ENCODE measurements at places on chromosomes 2 and 18.

DNA sequence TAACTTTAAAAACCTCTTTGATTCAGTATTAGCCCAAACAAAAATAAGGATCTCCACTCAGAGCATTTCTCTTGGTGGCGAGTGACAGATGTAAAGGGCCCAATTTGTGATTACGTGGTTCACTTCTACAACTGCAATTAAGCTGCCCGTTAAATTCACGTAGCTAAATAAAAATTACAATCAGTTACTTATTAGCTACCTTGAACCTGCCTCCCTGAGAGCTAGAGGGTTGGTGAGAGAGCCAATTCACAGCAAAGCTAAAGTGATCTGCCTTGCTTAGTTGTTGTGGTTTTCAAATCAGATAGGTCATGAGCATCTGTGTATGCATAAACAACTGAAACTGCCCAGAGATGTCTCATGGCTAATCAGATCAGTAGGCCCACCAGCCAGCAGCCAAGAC lies 156.7 kb downstream of the RNF152 start:
- DNase-seq: no peak

GRCh38 chr2:203061346-203061745 lies 46.7 kb downstream of the NBEAL1 start:
- DNase-seq: peak; percentile 68

DNA sequence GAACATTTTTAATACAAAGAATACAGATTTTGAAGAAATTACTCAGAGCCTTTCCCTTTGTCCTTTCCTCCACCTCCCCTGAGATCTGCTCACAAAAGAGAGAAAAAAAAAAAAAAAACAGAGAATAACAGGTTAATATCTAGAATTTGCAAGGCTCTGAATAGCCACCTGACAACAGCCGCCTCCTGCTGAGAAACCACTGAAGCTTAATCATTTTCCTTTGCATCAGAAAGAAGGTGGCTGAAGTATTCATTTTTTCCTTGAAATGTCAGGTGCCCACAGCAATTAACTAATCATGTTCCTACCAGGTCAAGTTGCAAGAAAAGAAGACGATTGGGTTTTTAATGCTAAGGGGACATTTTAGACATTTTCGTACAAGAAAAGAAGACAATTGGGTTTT lies 21.2 kb downstream of the CNTNAP5 start:
- no peak for DNase-seq

GRCh38 chr2:12507295-12507694 lies 209.4 kb upstream of the TRIB2 start:
- DNase-seq: no peak

GRCh38 chr2:72893594-72894319 lies 6.5 kb downstream of the SPR start:
- DNase-seq: no peak

GRCh38 chr2:215764441-215765048 lies 248.8 kb downstream of the MREG start:
- DNase-seq: no peak

- no peak for DNase-seq
Measured at GRCh38 chr2:223474893-223475292, 127.3 kb downstream of the SCG2 start.

DNA sequence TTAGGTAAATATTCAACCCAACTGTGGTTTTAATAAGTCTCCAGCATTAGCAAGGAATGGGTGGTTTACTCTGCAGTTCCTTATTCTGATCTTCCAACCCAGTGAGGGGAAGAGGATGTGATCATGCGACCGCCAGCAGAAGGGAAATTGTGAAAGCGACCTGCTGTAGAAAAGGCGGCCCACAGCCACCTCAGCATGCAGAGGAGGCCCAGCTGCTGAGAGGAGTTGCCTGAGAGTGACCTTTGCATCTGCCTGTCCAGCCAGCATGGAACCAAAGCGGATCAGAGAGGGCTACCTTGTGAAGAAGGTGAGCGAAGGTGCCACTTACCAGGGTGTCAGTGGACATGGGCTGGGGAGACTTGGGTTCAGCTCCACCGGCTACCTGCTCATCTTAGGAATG lies at the start of gene PLEK:
PLEK (plus strand) TSS at position 196 of the 400 bp plus-strand sequence; CDS start at position 266, 70 bp downstream.
- DNase-seq: no peak

DNA sequence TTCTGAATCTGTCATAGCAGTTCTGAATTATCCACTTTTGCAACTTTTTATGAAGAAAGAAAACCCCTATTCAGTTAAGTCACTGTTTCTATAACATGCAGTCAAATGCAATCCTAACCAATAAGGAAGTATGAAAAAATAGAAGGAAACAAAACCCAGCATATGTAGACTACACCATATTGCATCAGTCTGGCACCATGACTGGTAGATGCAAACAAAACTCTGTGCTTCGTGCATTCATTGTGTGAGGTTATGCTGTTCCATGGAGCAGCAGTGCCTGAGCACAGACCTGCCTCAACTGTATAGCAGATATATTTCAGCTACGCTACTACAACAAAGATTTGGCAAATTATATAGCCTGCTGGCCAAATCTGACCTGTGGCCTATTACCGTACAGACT lies 325.5 kb downstream of the LRP1B start:
- DNase-seq: no peak

DNA sequence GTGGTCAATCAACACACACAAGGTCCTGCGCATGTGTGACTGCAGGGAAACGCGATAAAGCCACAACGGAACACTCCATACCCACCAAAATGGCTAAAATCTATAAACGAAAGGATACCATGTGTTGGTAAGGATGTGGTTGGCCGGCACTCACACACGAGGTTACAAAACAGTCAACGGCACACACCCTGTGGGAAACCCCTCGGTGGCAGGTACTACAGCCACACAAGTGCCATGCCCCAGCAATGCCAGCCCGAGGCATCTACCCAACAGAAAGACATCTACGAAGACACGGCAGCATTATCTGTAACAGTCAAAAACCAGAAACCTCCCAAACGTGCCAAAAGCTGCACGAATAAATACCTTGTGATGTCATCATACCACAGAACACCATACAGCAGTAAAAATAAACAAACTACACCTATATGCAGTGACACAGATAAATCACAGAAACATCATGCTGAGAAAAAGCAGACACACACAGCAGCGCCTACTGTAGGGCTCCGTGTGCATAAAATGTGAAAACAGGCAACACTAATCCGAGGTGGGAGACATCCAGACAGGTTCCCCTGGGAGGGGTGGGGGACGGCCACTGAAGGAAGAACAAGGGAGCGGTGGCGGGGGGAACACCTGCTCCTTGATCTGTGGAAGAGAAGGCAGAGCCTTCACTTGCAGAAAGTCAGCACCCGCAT lies 36.7 kb downstream of the HDAC4 start:
- DNase-seq: no peak

GRCh38 chr2:203623661-203624060 lies 82.8 kb upstream of the CD28 start:
- no peak for DNase-seq

- DNase-seq: no peak
Measured at GRCh38 chr2:152251211-152251610, 75.6 kb upstream of the STAM2 start.

DNA sequence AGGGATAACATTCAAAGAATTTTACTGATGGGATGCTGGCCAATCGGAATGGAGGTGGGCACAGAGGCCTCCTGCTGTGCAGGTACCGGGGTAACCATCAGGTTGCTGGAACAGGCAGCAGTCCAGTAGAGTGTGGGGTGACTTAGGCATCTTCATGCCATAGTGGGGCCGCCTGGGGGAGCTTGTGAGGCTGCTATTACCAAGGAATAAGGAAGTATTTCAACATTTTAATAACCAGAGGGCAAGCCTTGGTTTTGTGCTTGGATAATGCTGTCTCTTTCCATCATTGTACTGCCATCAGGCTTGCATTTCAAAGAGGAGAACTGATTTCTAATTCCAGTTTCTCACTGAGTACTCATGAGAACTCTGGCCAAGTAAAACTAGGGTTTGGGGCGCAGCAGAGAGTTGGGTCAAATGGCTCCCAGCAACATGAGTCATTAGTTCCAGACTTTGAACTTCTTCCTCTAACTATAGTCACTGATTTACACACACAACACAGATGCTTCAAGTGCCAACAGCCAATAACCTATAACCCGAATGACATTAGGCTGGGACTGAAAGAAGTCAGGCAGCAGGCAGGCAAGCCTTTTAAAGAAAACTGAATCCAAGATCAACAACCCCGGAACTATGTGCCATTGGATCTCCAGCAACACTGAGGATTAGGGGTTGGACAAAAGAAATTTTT lies 56.1 kb upstream of the FHL2 start:
- peak; percentile 13 for DNase-seq

- DNase-seq: no peak
Measured at GRCh38 chr2:45390861-45391260, 220.2 kb downstream of the SRBD1 start.

- peak; percentile 78 for DNase-seq
Measured at GRCh38 chr18:74291771-74292540, at the start of gene CYB5A. Gene CYB5A, minus strand, starts transcription at chr18:74291963. Its CDS starts 88 bp downstream, at chr18:74291875.
